Stimulated activated CD4-positive, alpha-beta T cell treated with anti-CD3 and anti-CD28 coated beads, Interleukin-1b, Interleukin-23, amount 100 ng/mL, for 24 hours (primary cell): ENCODE measurements at places on chromosomes 1 and 21.

DNA sequence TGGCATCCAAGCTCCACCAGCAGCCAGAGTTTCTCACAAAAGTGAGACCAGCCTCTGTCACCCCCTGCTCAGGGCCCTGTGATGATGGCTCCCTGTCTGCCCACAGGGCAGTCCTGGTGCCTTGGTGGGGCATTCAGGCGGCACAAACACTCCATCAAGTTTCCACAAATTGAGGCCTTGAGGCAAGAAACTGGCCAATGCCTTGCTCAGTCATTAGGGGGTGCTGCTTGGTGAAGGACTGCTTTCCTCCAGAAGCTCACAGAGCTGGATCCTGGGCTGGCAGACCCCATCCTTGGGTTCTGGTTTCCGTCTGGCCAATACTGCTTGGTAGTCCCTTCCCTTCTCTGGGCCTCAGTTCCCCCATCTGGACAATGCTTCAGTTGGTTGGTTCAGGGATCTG is 12.5 kb upstream of the AHDC1 start:
- DNase-seq: no peak

- DNase-seq: no peak
Measured at GRCh38 chr1:2781627-2782026, 19.9 kb downstream of the TTC34 start.

- no peak for DNase-seq
Measured at GRCh38 chr1:58013237-58013636, 533.3 kb downstream of the OMA1 start.

DNA sequence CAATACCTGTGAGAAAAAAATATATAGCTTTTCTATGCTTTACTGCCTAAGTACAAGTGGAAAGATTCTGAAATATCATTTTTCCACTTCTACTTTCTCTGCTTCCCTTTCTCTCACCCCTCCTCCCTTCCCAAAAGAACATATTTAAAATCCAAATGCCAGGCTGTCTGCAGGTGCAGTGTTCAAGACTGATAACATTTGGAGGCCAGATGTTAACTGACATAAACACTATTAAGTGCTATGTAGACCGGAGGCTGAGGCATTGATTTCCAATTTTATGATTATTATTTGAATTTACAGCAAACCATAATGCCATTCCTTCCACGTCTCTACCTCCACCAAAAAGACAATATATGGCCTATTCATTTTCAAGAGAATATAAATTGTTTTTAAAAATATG is 296.9 kb upstream of the SGIP1 start:
- DNase-seq: no peak

DNA sequence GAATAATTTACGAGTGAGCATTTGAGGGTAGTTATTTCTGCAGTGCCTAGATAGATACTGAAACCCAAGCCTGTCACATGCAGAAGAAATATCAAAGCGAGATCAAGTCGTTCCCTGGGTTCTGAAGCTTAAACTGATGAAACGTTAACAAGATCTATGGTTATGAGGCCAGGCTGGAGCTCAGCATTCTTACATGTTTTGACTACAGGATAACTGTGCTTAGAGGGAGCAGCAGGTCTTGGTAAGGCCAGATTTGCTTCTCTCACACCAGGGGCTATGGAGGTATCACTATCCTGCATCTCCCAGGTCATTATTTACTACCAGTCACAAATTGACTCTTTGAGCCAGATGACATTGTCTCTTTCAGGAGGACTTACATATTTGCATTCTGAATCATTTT is 1401.4 kb upstream of the PRMT6 start:
- DNase-seq: no peak

GRCh38 chr1:208135354-208135753 is 108.8 kb downstream of the PLXNA2 start:
- no peak for DNase-seq

GRCh38 chr1:3366126-3367051 is 88.1 kb upstream of the ARHGEF16 start:
- DNase-seq: no peak

- DNase-seq: no peak
Measured at GRCh38 chr1:89309828-89310227, 37.2 kb upstream of the GBP5 start.

GRCh38 chr1:150564051-150564991 is 15.1 kb downstream of the MCL1 start:
- DNase-seq: no peak

DNA sequence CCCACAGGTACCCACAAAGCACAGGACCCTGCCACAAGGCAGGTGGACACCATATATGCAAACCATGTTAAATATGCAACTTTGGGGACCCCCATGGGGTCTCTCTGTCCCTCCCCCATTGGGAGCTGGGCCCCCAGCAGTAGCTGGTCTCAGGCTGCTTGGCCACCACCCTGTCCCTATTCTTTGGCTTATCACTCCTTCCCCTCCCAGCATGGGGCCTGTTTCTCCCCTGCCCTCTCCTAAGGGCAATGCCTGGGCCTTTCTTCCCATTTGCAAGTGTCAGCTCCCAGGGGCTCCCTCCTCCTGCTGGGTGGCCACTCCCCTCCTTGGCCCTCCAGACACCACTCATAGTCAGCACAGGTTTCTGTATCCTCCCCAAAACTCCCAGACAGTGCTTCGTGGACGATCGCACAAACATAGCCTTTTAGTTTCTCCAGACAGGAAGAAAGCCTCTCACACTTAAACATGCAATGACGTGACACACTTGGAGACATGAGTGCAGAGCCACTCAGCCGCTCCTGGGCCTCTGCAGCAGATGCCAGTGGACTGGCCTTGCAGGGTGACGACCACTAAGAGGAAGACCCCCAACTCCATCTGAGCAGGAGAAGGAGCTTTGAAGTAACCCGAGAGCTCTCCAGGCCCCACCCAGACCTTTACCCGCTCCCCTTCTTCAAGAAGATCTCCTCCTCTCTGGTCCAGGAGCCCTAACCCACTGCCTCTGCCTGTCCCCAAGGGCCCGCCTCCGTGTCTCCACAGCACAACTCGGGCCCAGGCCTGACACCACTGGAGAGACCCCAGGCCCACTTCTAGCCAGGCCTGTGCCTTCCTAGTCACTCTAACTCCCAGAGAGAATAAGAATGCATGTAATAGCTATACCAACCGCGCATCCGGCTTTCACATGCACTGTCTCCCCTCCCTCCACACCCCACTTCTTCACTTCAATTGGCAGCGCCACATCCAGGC is 22.9 kb downstream of the CITED4 start:
- DNase-seq: no peak

GRCh38 chr1:32151319-32151787 is 28.1 kb upstream of the TXLNA start:
- DNase-seq: no peak

DNA sequence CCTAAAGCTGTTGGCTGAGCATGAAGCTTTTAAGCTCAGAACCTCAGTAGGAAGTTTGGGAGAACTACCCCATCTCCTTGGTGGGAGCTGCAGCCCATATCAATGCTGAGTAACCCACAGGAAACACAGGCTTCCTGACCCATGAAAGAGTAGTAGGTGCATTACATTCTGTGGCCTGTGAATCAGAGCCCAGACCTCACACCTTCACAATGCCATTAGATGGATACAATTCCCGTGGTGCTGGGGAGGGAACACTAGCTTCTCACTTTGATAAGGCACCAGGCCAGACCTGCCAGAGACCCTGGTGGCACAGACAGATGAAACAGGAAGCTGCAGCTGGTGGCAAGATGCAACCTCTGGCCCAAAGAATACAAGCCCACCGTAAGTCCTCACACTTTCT is 308.8 kb downstream of the NPHP4 start:
- no peak for DNase-seq

DNA sequence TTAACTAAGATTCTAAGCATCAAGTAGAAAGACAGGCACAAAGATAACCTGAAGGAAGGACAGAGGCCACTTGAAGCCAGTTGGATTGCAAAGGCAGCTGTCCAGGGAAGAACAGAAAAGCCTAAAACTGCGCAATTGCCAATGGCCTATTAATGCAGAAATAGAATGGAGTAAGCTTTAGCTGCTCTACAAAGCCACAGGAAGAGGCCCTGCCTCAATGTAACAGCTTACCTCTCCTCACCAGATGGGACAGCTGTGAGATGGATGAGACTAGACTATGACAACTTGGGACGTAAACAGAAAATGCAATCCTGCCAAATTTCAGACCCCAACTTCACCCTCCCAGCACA is 176.5 kb downstream of the EIF4G3 start:
- DNase-seq: no peak

GRCh38 chr1:202172015-202172355 is 11.6 kb upstream of the PTPN7 start:
- DNase-seq: no peak

- no peak for DNase-seq
Measured at GRCh38 chr1:153921080-153921802, 1.5 kb downstream of the GATAD2B start.

DNA sequence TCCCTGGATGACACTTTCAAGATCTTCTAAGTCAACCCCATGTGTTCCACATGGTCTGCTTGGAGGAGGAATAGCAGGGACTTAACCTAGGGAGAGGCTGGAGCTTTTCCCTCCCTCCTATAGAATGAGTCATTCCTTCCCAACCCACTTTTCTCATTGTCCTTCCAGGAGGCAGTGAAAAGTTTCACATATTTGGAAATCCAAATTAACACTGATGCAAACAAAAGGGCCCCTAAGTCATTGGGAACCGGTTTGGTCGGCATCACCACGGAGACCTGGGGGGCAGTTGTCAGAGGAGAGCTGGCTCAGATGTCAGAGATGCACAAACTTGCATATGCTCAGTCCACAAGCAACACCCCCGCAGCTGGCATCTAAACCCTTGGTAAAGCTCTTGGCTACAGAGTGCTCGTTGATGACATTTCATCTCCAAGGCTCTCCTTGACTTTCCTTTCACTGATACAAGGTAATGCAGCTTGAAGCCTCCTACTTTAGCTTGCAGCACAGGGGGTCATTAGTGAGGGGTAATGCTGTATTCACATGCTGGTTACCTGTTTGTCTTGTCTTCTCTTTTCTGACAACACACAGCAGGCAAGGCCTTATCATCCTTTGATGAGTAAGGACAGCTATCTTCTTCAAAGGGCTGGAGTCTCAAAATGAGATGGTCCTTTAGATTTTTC is 12.3 kb upstream of the LRRC8D start:
- DNase-seq: no peak

GRCh38 chr1:147214842-147215539 is 10.1 kb downstream of the FMO5 start:
- DNase-seq: no peak

GRCh38 chr1:166127003-166127402 is 39.8 kb downstream of the FAM78B start:
- DNase-seq: no peak

DNA sequence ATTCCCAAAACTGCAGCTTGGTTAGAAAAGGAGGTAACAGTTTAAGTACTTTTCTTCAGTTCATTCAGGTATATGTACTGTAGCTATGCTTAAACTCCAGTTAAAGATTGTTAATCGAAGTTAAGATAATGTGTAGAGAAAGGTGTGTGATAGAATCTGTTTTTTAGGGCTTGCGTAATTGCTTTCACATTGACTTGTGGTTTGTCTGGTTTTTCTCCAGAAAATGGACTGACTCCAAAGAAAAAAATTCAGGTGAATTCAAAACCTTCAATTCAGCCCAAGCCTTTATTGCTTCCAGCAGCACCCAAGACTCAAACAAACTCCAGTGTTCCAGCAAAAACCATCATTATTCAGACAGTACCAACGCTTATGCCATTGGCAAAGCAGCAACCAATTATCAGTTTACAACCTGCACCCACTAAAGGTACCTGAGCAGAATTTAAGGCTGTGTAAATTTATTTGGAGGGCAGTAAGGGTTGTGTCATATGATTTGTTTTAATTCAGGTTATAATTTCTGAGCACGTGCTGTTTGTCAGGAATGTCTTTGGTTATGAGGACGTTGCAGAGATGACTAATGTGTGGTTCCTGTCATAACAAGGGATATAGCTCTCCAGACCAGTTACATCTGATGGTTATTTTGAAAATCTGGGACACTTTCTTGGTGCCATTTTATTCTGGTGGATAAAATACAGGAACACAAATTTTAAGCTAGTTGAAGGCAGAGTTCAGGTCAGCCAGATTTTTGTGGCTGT is 26.0 kb downstream of the ATF6 start:
- DNase-seq: no peak

- DNase-seq: no peak
Measured at GRCh38 chr1:34052565-34052964, 112.5 kb downstream of the CSMD2 start.

- DNase-seq: no peak
Measured at GRCh38 chr1:108560874-108561459, 1.1 kb downstream of the EEIG2 start.

GRCh38 chr1:98129491-98129890 is 208.7 kb upstream of the DPYD start:
- DNase-seq: no peak

DNA sequence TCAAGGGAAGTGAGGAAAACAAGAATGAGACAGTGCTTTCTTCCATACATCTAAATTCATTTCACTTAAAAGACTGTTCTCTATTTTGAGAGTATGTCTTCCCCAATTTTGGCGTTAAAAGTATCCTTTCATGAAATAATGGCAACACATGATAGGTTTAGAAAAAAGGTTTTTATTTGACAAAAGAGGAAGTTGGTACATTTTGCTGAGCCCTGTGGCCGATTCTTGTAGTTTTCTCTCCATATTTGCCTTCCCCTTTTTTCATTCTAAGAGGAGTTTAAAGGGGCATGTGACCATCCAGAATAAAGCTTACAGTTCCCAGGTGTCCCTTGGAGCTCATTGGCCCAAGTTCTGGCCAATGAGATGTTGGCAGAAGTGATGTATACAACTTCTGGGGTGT is 140.4 kb upstream of the KCNE2 start:
- no peak for DNase-seq

- DNase-seq: no peak
Measured at GRCh38 chr1:75641325-75641724, 30.4 kb upstream of the SLC44A5 start.

- DNase-seq: no peak
Measured at GRCh38 chr1:101918277-101918676, 78.4 kb downstream of the OLFM3 start.

DNA sequence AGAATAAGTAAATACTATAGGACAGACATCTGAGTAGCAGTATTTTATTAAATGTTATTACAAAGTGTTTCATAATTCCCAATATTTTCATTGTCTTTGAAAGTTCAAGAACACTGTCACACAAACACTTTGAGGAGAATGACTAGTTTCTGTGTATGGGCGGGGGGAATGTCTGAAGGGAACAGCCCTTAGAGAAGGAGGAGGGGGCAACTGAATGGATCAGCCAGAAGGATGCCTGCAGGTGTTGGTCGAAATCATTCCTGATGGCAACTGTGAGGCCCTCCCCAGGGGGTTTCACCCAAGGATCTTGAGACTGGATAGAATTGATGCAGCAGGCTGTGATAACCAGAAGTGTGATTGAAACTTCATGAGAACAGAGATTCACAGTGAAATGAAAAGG is 223.2 kb upstream of the C1orf87 start:
- DNase-seq: no peak

- DNase-seq: no peak
Measured at GRCh38 chr1:164765557-164765956, 206.6 kb downstream of the PBX1 start.
